Type B pancreatic cell (in vitro differentiated cells): ENCODE measurements at places on chromosomes 6 and 20. TPM values are rescaled to one million over a fixed set of nuclear protein-coding genes. Genes with fewer than 3 reads are reported as not detected.

Gene BEND6
- 1.3 and 2.7 TPM in 2 replicates for total RNA-seq

Gene OR2J3
- not detected in 2 replicates for total RNA-seq

DNA sequence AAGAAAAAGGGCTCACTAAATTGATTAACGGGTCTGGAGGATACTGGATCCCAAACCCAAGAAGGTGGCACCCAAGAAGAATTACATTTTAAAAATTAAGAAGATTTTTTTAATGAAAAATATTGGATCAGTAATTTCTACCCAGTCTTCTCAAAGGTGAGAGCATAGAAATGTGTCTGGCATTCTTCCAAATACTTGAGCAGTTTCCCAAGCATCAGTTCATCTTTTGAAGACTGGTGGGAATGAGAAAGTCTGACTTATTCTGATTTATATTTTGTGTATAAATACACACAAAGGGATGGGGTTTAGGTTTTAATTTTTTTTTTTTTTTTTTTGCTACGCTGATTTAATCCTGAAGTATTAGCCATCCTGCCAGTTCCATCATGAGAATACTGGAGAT, 3.3 kb downstream of the MGME1 start:
- peaks cover 28% of the 10 kb centered on the region for H3K36me3 ChIP-seq
- no peaks in the 10 kb centered on the region for H3K27me3 ChIP-seq
- H3K27ac ChIP-seq, result peak overlapping the region; percentile 99
- peak overlapping the region; percentile 97 for H3K4me3 ChIP-seq
- DNase-seq, result no peak

DNA sequence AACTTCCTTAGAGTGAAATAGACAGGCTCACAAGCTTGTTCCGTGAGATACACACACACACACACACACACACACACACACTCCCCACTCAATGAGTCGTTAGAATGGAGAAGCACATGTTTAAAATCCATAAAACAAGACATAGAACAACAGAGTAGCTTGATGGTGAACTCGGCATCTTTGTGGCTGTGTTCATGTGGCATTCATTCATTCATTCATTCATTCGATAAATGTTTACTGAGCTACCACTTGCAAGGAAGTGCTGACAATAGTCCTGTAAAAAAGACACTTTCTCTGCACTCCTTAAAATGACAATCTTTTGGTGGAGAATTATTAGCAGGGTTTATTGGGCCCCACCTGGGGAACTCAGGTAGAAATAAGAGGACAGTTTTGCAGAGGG, 242.0 kb downstream of the FOXA2 start:
- H3K27me3 ChIP-seq, result peaks cover 26% of the 10 kb centered on the region
- peaks cover 6% of the 10 kb centered on the region for H3K4me1 ChIP-seq
- H3K4me3 ChIP-seq, result no peak overlapping the region
- no peak for DNase-seq
- no peaks in the 10 kb centered on the region for H3K36me3 ChIP-seq

DNA sequence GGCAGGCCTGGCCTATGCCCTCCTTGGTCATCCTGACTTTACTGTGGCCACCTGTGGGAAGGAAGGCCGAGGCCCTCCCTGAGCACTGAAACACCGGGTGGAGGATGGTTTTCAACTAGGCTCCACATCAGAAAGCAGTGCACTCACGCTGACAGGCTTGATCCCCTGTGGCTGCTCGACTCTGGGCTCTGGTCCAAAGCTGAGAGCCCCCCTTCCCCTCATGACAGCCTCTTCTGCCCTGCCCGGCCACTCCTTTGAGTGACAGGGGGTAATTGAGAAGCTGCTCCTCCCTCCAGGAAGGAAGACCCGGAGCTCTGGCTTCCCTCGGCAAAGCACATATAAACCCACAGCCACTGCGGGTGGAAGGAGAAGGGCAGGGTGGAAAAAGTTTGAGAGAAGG, 43.6 kb downstream of the MUC22 start:
- H3K27me3 ChIP-seq, result no peaks in the 10 kb centered on the region
- H3K36me3 ChIP-seq, result peaks cover 6% of the 10 kb centered on the region
- H3K27ac ChIP-seq, result peak overlapping the region; percentile 66
- peaks cover 28% of the 10 kb centered on the region for H3K4me1 ChIP-seq
- H3K4me3 ChIP-seq, result peak overlapping the region; percentile 51
- DNase-seq, result no peak

- H3K27me3 ChIP-seq, result peaks cover under 1% of the 10 kb centered on the region
- peaks cover 13% of the 10 kb centered on the region for H3K4me1 ChIP-seq
- H3K36me3 ChIP-seq, result no peaks in the 10 kb centered on the region
- DNase-seq, result no peak
Measured at GRCh38 chr6:163741743-163742363, 327.3 kb downstream of the QKI start.

GRCh38 chr6:72784071-72784470, 162.2 kb downstream of the KCNQ5 start:
- no peak overlapping the region for H3K27ac ChIP-seq
- no peak overlapping the region for H3K4me3 ChIP-seq
- no peaks in the 10 kb centered on the region for H3K27me3 ChIP-seq
- no peaks in the 10 kb centered on the region for H3K36me3 ChIP-seq
- H3K4me1 ChIP-seq, result no peaks in the 10 kb centered on the region

GRCh38 chr20:18506744-18507143, 996 bp upstream of the SEC23B start:
- peaks cover 21% of the 10 kb centered on the region for H3K4me1 ChIP-seq
- H3K4me3 ChIP-seq, result peak overlapping the region; percentile 100
- peaks cover 6% of the 10 kb centered on the region for H3K27me3 ChIP-seq
- peak overlapping the region; percentile 100 for H3K27ac ChIP-seq

Gene GSTA4
- 51.0 and 72.9 TPM in 2 replicates for total RNA-seq

DNA sequence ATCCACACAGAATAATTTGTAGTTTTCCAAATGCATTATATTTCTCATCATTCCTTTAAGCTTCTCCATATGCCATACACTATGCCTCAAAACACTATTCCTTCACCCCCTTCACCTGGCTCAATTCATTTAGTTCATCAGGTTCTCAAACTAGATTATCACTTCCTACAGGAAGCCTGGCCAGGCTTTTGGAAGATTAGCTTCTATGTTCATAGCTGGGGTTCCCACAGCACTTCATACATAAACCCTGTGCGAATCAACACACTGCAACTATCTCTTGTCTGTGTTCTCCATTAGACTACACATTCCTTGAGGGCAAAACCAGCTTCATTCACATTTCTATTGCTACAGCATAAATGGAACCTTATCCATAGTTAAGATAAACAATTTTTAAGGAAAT, 40.5 kb upstream of the PLN start:
- H3K36me3 ChIP-seq, result peaks cover 6% of the 10 kb centered on the region
- no peak for DNase-seq
- no peaks in the 10 kb centered on the region for H3K4me1 ChIP-seq
- no peak overlapping the region for H3K4me3 ChIP-seq
- H3K27ac ChIP-seq, result no peak overlapping the region

DNA sequence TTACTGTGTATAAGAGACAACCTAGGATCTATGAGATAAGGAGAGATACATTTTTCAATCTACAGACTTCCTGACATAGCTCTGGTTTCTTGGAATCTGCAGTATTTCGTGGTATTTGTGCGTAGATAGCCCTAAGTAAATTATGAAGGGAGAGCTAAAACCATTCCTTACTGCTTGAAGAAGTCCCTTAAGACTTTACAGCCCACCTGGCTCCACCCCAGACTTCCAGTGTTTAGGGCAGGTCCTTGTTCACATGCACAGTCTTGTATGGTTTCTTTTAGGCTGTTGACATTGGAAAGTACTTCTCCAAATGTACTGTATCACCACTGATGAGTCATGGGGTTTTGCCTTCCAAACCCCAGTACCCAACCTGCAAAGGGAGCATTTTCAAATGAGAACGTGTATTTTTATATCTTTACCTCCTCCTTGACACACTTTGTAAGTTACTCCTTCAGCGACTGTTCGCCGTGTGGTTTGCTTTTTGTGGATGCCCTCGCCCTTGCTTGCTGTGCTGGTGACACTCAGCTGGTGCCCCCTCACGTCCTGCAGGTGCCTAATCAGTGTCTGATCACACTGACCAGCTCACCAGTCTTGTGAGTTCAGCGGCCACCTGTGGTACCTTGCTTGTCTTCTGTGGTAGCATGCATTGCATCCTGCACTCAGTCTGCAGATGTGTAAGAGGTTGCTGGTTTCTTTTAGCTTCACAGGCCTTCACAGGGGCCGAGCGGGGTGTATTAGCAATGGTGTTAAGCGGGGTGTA, 73.3 kb downstream of the IGF2R start:
- H3K27me3 ChIP-seq, result no peaks in the 10 kb centered on the region
- peaks cover 24% of the 10 kb centered on the region for H3K36me3 ChIP-seq
- H3K4me3 ChIP-seq, result no peak overlapping the region
- peak overlapping the region; percentile 17 for H3K27ac ChIP-seq
- no peak for DNase-seq

- H3K27ac ChIP-seq, result peak overlapping the region; percentile 89
- DNase-seq, result no peak
- H3K27me3 ChIP-seq, result no peaks in the 10 kb centered on the region
Measured at GRCh38 chr6:125791820-125792165, 1.0 kb downstream of the NCOA7 start.

GRCh38 chr6:6179858-6180623, 140.4 kb downstream of the F13A1 start:
- peaks cover 16% of the 10 kb centered on the region for H3K27me3 ChIP-seq
- DNase-seq, result no peak
- H3K27ac ChIP-seq, result no peak overlapping the region
- H3K36me3 ChIP-seq, result no peaks in the 10 kb centered on the region
- no peak overlapping the region for H3K4me3 ChIP-seq

DNA sequence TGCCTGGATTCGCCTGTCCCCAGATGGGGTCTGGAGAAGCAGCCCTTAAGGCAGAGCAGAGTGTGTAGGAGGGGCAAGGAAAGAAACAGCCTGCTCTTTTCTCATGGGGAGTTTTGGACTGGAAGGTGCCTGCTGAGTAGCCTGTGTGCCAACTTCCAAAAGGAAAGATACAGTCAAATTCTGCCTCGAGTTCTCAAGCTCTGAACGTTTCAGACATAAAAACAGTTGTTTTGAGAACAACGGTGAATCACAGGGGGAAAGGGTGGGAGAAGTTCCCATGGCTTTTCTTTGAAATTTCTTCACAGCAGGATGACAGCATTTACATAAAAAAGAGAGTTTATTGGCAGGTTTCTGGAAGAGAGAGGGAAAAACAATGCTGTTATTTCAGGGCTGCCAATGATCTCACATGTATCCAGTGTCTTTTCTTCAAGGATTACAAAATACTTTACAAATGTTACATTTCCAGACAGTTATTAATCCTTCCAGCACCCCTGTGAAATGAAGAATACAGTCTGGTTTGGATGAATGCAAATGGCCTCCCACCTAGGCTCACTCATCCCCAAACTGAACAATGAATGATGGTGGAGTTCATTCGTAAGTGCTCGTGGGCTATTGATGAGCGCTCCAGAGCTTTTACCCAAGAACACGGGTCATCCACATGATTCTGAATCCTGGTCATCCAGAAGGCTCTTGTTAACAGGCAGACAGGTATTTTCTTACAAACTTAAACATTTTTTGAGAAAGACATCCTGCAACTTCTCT, 33.8 kb upstream of the ECI2 start:
- H3K36me3 ChIP-seq, result no peaks in the 10 kb centered on the region
- H3K27me3 ChIP-seq, result no peaks in the 10 kb centered on the region
- peaks cover 5% of the 10 kb centered on the region for H3K4me1 ChIP-seq
- H3K4me3 ChIP-seq, result no peak overlapping the region
- no peak for DNase-seq
- no peak overlapping the region for H3K27ac ChIP-seq

- no peaks in the 10 kb centered on the region for H3K36me3 ChIP-seq
- peaks cover 35% of the 10 kb centered on the region for H3K4me1 ChIP-seq
- peak overlapping the region; percentile 58 for H3K4me3 ChIP-seq
- no peak for DNase-seq
- H3K27ac ChIP-seq, result peak overlapping the region; percentile 43
Measured at GRCh38 chr6:118705544-118706491, 54.4 kb upstream of the CEP85L start.

DNA sequence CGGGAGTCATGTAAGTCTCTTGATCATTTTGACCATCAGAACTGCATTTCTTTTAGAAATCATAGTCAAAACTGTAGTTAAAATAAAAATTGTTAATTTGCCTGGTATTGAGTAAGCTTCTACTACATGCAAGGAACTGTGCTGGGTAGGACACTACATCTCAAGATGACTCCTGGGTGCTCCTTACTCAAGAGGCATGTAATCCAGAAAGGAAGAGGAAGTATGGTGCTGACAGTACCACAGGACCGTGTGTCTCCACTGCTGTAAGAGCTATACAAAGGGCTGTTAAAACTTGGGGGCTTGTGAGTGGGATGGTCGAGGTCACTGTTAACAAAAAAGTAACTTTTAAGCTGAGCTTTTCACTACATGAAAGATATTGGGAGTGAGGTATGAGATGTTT, 508.3 kb upstream of the SOX4 start:
- peaks cover 11% of the 10 kb centered on the region for H3K36me3 ChIP-seq
- H3K4me1 ChIP-seq, result peaks cover 6% of the 10 kb centered on the region
- H3K4me3 ChIP-seq, result no peak overlapping the region
- no peaks in the 10 kb centered on the region for H3K27me3 ChIP-seq
- DNase-seq, result no peak

GRCh38 chr6:5979650-5980420, 26.9 kb downstream of the NRN1 start:
- no peaks in the 10 kb centered on the region for H3K36me3 ChIP-seq
- no peak overlapping the region for H3K27ac ChIP-seq
- DNase-seq, result no peak
- peaks cover 9% of the 10 kb centered on the region for H3K27me3 ChIP-seq

DNA sequence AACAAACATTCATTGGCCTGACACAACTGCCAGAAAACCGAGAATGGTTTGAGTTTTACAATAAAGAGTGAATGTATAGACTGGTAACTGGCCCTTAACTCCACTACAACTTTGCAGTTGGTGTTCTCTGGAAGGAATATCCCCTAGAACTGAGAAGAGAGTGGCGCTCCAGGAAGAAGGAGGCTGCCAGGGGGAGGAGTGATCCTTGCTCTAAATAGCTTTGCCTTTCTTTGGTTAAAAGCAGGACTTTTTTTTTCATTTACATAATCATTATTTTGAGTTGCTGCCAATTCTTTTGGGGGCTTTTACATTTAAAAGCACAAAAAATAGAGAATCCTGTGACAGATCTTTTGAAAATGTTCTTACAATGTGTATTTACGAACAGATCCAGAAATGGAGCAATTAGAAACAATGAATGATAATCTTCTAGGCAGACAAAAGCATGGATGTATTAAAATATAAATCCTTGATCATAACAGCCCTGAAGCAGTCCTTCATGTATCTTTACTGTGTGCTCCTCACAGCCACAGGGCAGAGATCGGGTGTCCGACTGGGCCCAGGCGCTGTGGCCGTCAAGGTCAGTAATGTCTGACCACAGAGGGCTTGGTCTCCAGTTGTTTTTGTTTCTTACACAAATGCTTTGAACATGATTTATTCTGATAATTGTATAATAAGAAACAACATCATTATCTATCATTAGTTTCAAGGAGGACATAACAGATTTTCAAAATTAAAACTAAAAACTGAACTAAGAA, 612.2 kb downstream of the HDGFL1 start:
- H3K4me1 ChIP-seq, result peaks cover 30% of the 10 kb centered on the region
- H3K36me3 ChIP-seq, result no peaks in the 10 kb centered on the region
- H3K27me3 ChIP-seq, result peaks cover 4% of the 10 kb centered on the region
- H3K4me3 ChIP-seq, result no peak overlapping the region
- DNase-seq, result no peak
